ENCODE measurements at places on chromosomes 4 and X. TPM values are rescaled to one million over a fixed set of nuclear protein-coding genes. Genes with fewer than 3 reads are reported as not detected.

DDX53 gene
- not detected for total RNA-seq

LEF1 gene
- 0.19 TPM for total RNA-seq

SPON2 gene
- 255 TPM for total RNA-seq

IL13RA1 gene
- total RNA-seq = 46.7 TPM

PABPC1L2B gene
- not detected for total RNA-seq

NRK gene
- 4.8 TPM for total RNA-seq

NDST3 gene
- total RNA-seq = not detected

COX7B2 gene
- not detected for total RNA-seq

DIPK2B gene
- 2.6 TPM for total RNA-seq

MANBA gene
- total RNA-seq = 31.8 TPM

SHROOM3 gene
- 1.6 TPM for total RNA-seq

STAP1 gene
- total RNA-seq = not detected

LRRC66 gene
- total RNA-seq = 0.34 TPM

SLC16A2 gene
- total RNA-seq = 17.6 TPM

TMEM129 gene
- 40.4 TPM for total RNA-seq

USP17L13 gene
- total RNA-seq = not detected

DHRSX gene
- total RNA-seq = 18.7 TPM

TEX13D gene
- total RNA-seq = not detected

MGST2 gene
- 16.0 TPM for total RNA-seq

PRKG2 gene
- total RNA-seq = 4.1 TPM

RRH gene
- total RNA-seq = not detected

ERVMER34-1 gene
- not detected for total RNA-seq

MAGEA11 gene
- not detected for total RNA-seq

XK gene
- not detected for total RNA-seq
